ENCODE measurements at places on chromosomes 4 and X. TPM values are rescaled to one million over a fixed set of nuclear protein-coding genes. Genes with fewer than 3 reads are reported as not detected.

Gene GPRIN3
- 3.2 TPM for total RNA-seq

Gene SPON2
- 0.09 TPM for total RNA-seq

Gene FABP2
- not detected for total RNA-seq

Gene FOXR2
- total RNA-seq, result not detected

Gene PCDH11X
- total RNA-seq, result not detected

Gene GRPR
- total RNA-seq, result 0.09 TPM

Gene CPLX1
- 0.47 TPM for total RNA-seq

Gene DTHD1
- total RNA-seq, result not detected

Gene CXCL6
- 1.2 TPM for total RNA-seq

Gene GPR34
- not detected for total RNA-seq

Gene MAGEA4
- total RNA-seq, result not detected

Gene EGF
- total RNA-seq, result not detected

Gene FATE1
- not detected for total RNA-seq

Gene FDCSP
- not detected for total RNA-seq

Gene EREG
- total RNA-seq, result not detected

Gene SSX4B
- not detected for total RNA-seq

Gene TLR10
- not detected for total RNA-seq

Gene GAGE13
- not detected for total RNA-seq

Gene DUSP21
- total RNA-seq, result not detected

Gene SHOX
- total RNA-seq, result not detected

Gene CTAG1A
- not detected for total RNA-seq

Gene LRAT
- total RNA-seq, result under 0.01 TPM

Gene GC
- not detected for total RNA-seq

Gene KDR
- 144 TPM for total RNA-seq
